ENCODE measurements at places on chromosomes 3 and 15.

DNA sequence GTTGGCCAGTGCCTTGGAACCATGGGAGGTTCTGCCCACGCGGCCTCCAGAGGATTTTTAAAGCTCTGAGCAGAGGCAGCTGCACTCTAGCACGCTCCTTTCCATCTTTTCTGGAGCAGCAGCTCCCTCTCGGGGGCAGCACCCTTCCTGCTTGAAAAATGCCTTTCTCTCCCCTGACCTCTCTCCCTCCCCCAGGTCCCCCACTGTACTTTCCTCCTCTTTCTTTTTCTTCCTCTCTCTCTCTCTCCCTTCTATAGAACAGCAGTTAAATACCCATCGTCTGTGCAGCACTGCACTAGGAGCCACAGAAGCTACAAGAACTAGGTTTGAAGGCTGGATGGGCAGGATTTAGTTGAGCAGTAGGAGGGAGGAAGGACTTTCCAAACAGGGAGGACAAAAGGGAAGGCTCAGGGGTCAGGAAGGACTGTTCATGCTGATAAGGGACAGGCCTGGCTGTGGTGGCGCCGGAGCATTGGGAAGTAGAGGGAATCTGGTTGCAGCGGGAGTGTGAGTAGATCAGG is 4.4 kb downstream of the ALPK3 start:
- no peak for DNase-seq

- DNase-seq: no peak
Observed at GRCh38 chr15:65916664-65917406, 47.5 kb downstream of the RAB11A start.

GRCh38 chr3:25567388-25567787 is 97.3 kb downstream of the TOP2B start:
- DNase-seq: no peak

DNA sequence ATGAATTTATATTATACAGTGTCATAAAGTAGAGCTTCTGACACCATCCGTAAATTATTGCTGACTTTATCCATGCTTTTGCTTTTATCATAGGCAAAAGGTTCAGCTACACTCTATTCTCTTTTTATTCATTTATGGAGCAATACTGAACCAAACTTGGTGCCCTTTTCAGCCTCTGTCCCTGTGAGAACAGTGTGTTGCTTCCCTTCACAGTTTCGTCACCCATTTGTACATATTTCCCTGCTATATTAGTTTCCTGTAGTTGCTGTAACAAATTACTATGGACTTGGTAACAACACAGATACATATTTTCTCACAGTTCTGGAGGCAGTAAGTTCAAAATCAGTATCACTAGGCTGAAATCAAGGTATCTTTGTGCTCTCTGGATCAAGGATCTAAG is 2.8 kb upstream of the RPL24 start:
- no peak for DNase-seq

GRCh38 chr15:82298520-82298919 is 35.9 kb downstream of the SAXO2 start:
- peak; percentile 33 for DNase-seq

- DNase-seq: no peak
Observed at GRCh38 chr3:146476094-146476740, 6.9 kb upstream of the PLSCR2 start.

- DNase-seq: no peak
Observed at GRCh38 chr15:89827829-89828228, 13.2 kb upstream of the ANPEP start.

GRCh38 chr3:59133311-59133710 is 83.5 kb upstream of the CFAP20DC start:
- no peak for DNase-seq

DNA sequence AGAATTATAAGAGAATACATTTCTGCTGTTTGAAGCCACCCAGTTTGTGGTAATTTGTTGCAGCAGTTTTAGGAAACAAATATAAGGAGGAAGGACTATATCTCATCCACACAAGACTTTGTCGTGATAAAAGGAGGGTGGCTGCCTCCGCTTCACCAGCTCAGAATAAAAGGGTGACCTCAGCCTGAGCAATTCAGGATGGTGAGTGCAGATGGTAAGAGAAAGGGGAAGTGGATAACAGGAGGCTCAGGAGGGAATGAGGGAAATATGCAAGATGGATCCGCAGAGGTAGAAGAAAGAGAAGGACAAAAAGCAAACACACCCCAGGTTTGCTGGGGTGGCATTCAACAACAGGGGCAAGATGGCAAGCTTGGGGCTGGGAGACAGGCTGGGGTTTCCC is 108.1 kb upstream of the TNFAIP8L3 start:
- DNase-seq: no peak

DNA sequence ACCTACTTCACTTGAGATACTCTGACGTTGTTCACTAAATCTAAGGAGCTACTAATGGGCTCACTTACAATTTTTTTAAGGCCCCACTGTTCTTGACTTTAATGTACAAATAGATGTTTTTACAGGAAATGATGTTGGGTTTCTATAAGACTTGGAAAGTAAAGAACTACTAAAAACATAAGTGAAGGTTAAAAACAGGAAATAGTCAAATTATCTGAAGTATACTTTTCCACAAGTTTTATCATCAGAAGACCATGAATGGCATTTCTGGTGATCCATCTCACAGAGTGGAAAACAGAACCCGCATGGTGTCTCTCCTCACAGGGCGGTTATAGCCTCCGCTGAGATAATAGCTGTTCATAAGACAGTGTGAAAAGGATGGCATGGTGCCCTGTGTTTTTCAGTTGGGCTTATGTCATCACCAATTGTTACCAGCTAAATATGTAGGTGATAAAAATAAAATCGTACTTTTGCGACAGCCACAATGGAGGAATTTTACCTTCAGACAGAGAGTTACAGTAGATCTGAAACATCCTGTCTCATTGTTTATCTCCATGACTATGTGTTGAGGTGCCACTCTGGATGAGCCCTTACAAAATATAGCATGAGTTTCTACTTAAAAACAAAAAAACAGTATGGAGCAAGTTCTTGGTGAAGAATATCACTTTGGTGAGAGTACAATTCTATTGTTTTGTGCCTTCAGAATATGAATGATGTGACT is 462.4 kb downstream of the RAP2B start:
- no peak for DNase-seq

GRCh38 chr3:187209491-187209890 is 12.2 kb downstream of the RTP1 start:
- no peak for DNase-seq

GRCh38 chr3:13161771-13162535 is 88.7 kb upstream of the IQSEC1 start:
- DNase-seq: no peak

GRCh38 chr3:143718463-143718862 is 129.8 kb downstream of the SLC9A9 start:
- no peak for DNase-seq

- no peak for DNase-seq
Observed at GRCh38 chr15:66761726-66762595, 59.9 kb downstream of the SMAD6 start.

GRCh38 chr3:161700998-161701397 is 204.4 kb downstream of the OTOL1 start:
- DNase-seq: no peak

DNA sequence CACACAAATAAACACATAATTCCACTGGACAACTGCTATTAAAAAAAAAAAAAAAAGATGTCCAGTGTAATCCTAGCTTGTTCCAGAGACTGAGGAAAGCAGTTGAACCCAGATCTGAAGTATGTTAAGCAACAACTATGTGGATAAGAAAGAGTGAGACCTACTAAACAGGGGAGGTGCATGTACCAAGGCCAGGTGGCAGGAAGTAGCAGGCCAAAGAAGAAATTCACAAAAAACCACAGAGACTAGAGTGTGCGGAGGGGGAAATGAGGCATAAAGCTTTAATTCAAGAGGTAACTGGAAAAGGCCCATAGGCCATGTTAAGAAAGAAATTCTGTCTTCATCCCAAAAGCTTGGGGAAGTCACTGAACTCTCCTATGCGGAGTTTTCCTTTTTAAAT is 490.0 kb downstream of the NAALADL2 start:
- DNase-seq: no peak

GRCh38 chr15:56234804-56235203 is 8.9 kb downstream of the RFX7 start:
- DNase-seq: no peak

DNA sequence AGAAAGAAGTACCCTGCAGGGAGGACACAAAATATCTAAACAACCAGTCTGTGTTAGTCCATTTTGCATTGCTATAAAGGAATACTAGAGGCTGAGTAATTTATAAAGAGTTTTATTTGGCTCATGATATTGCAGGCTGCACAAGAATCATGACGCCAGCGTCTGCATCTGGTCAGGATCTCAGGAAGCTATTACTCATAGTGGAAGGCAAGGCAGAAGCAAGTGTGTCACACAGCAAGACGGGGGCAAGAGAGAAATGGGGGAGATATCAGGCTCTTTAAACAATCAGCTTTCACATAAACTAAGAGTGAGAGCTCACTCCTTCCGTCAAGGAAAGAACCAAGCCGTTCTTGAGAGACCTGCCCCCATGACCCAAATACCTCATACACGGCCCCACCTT is 614.8 kb downstream of the ZIC1 start:
- DNase-seq: no peak

GRCh38 chr3:12273045-12273695 is 15.7 kb upstream of the PPARG start:
- DNase-seq: no peak

GRCh38 chr3:140089403-140090072 is 154.6 kb downstream of the CLSTN2 start:
- no peak for DNase-seq
